Renal pelvis (tissue), 12 donors: ENCODE measurements at places on chromosomes 6 and 20. TPM values are rescaled to one million over a fixed set of nuclear protein-coding genes. Genes with fewer than 3 reads are reported as not detected.

Gene FNDC1
- 9.4 TPM for polyA plus RNA-seq

Gene BPIFB4
- not detected for polyA plus RNA-seq

Gene ZFP57
- polyA plus RNA-seq: not detected

DNA sequence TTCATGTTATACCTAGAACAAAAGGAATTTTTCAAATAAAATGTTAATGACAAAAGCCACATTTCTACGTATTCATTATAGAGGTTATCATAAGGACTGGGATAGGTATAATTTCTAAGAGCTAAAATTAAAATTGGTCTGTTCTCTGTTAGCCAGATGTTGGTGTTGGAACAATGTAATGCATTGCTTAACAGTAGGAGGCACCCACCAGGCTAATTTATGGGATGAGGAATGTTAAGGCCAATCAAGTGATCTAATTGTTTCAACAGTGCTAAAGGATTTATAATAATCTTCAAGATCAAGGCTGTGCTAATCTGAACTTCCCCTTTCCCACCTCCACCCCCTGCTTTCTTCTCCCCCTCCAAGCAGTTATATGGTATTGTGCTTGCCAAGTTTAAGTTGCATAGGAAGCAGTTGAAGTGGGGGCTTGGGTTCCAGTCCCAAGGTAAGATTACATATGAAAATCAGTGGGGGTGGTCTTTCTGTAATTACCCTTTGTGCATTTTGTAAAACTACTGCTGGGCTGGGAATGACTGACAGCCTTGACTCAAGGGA is 89.2 kb upstream of the BACH2 start:
- no peak for DNase-seq

GRCh38 chr6:97222903-97223302 is 60.1 kb downstream of the MMS22L start:
- DNase-seq: no peak

DNA sequence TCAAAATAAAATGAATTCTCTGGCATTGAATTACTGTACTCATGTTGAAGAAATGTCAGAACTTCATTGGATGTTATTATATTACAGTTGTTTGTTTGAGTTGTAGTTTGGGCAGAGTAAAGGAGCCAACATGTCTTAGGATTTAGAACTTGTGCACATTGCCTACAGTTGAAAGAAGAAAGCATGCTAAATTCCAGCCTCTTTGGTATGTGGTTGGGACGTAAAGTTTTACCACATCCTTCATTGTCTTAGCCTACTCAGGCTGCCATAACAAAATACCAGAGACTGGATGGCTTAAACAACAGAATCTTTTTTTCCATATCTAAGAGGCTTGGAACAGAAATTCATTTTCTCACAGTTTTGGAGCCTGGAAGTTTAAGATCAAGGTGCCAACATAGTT is 42.4 kb downstream of the HFE start:
- no peak for DNase-seq

DNA sequence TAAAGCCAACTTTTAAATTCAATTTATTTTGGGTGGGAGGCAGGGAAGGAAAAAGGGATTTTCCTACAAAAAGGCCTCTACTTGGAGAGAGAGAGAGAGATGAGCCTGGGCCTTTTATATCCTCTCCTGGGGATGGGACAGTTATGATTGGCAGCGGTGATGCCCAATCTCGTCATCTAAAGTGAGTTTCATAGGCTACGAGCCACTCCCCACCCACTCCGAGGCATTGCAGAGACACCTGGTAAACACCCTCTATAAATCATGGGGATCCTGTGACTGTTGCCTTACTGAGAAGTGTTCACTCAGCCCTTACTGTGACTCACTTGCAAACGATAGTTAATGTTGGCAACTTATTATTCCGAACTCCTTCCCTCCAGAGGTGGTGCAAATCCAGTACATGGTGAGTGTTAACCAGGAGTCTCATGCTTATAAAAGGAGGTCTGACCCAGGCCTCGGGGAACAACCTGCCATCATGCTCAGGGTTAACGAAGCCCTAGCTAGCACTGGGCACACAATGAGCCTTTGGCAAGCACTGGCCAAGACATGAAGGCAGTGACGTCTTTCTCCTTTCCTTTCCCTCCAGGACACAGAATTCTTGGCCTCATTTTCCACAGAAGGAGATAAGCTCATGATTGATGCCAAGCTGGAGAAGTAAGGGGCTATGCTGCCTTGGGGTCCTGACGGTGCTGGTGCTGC is 20.5 kb downstream of the BPIFB4 start:
- DNase-seq: no peak

- no peak for DNase-seq
These were observed 12.9 kb upstream of the NKX2-2 start for GRCh38 chr20:21526776-21527175.

GRCh38 chr6:129793447-129793846 is 67.7 kb downstream of the TMEM244 start:
- no peak for DNase-seq

- DNase-seq: no peak
These were observed 4.2 kb downstream of the PRSS16 start for GRCh38 chr6:27251606-27252251.

Gene SLC35D3
- 0.14 TPM for polyA plus RNA-seq

DNA sequence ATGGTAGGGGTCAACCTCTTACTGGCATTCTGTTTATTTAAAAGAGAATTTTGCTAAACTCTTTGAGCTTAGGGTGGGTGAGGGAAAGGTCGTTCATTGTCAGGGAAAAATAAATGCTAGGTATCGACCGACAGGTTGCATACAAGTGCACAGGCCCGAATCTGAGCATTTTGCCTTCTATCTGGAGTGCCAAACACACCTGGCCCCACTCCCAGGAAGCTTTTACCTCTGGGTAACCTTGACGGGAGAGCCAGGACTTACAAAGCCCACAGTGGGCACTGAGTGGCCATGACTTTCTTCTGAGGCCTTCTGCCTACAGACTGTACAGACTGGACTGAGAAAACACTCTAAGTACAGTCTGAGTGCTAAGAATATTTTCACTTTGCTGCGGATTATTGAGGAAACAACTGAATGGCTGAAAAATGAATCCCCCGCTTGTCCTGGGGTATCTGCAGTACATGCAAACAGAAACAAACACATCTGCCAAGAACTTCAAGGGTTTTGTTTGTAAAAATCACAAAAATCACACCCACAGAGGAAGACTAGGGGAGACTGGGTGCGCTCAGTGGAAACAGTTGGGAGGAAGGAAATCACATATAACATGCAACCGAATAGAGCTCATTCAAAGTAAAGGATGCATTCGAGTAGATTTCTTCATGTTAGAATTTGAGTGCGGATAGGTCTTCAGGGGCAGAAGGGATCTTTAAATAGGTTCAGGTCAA is 152.8 kb downstream of the NFATC2 start:
- DNase-seq: no peak

DNA sequence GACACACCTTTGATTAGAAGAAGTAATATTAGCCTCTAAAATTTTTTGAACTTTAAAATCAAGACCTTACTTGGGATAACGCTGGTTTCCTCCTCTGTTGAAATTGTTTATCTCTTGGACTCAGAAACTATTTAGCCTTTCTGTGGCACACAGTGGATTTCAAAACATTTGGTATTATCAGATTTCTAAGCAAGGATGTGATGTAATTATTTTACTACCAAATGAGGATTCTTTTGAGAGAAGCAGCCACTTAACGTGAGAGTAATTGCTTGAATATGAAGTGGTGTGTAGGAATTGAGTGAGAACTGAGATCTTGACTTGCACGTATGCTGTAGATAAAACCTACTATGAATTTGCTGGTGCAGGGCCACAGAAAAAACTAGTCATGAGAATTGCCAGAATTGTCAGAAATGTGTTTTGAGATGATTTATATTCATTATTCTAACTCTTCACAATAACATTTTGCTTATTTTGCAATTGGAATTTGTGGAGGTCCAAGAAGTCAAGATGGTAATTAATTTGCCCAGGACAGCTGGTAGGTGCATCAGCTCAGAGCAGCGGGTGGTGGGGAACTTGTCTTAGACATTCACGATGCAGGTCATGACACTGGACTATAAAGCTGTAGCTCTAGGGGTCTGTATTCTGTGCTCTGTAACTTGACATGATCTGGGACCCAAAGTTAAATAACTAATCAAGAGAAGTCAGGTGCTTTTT is 53.4 kb downstream of the AKAP12 start:
- no peak for DNase-seq

DNA sequence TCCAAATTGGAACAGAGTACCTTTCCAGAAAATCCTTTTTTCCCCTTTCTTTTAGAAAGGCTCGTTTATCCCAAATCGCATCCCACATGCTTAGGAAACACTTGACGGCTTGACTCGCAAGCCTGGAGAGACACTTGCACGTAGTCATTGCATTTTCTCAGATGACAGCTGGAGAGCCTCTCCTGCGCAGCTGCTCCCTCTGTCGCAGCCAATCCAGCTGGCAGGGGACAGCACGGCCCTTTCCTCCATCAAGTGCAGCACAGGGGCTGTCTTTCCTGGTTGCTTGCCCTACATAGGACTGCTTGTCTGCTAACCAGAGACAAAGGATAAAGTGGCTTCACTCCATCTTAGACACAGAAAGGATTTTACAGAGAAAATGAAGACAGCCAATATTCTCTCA is 77.6 kb upstream of the RGS17 start:
- no peak for DNase-seq

Gene CDSN
- polyA plus RNA-seq: not detected

Gene ERVFRD-1
- polyA plus RNA-seq: 0.20 TPM

Gene CLPSL2
- 0.23 TPM for polyA plus RNA-seq

- DNase-seq: no peak
These were observed 209.9 kb upstream of the ZFP64 start for GRCh38 chr20:52401431-52401830.

Gene BMP6
- 7.4 TPM for polyA plus RNA-seq

Gene LHFPL5
- polyA plus RNA-seq: 0.40 TPM

- DNase-seq: no peak
These were observed 852 bp downstream of the SYNGAP1 start for GRCh38 chr6:33420491-33421343.

Gene MYL9
- 210 TPM for polyA plus RNA-seq

- DNase-seq: peak; percentile 42
These were observed 171.1 kb downstream of the MCHR2 start for GRCh38 chr6:99822741-99823512.

DNA sequence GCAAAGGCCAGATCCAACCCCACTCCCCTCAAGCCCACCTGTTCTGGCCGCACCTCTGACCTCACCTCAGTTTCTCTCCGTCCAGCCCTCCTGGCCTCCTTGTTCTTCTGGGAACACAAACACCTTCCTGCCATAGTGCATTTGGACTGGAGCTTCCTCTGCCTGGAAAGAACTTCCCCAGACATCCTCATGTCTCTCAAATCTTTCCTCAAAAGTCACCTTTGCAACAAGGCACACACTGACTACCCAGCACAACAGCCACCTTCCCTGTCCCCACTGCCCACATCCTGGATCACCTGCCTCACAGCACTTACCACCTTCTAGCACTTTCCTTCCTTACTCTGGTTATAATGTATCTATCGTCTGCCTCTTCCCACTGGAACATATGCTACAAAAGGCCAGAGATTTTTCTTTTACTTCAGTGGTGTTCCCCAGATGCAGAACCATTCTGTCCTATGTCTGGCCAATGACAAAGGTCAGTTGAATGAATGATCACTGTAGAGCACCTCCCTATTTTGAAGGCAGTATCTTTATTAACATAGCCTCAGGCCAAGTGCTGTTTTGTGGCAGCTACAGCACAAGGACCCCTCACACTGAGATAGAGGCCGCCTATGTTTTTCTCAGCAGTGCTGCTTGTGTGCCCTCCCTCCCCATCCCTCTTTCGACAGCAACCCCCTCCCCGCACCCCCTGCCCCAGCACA is 4.1 kb downstream of the HLA-B start:
- no peak for DNase-seq
